ENCODE measurements at places on chromosomes 12 and 14.

DNA sequence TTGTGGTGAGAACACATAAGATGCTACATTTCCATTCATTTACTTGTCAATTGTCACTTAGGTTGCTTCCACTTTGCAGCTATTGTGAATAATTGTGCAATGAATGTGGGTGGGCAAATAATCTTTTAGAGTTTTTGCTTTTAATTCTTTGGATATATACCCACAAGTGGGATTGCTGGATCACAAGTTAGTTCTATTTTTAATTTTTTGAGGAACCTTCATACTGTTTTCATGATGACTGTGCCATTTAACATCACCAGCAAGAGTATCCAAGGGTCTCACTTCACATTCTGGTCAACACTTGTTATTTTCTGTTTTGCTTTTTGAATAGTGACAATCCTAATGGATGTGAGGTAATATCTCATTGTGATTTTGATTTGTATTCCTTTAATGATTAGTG lies 10.5 kb downstream of the CLEC6A start:
- no peak for DNase-seq

- peak; percentile 12 for DNase-seq
Measured at GRCh38 chr12:46516933-46517578, 144.5 kb upstream of the SLC38A2 start.

GRCh38 chr14:94571950-94572349 lies 9.3 kb upstream of the SERPINA5 start:
- no peak for DNase-seq

- no peak for DNase-seq
Measured at GRCh38 chr12:80121661-80122060, 22.3 kb downstream of the OTOGL start.

- DNase-seq, result no peak
Measured at GRCh38 chr12:129693731-129694130, 210.1 kb downstream of the TMEM132D start.

DNA sequence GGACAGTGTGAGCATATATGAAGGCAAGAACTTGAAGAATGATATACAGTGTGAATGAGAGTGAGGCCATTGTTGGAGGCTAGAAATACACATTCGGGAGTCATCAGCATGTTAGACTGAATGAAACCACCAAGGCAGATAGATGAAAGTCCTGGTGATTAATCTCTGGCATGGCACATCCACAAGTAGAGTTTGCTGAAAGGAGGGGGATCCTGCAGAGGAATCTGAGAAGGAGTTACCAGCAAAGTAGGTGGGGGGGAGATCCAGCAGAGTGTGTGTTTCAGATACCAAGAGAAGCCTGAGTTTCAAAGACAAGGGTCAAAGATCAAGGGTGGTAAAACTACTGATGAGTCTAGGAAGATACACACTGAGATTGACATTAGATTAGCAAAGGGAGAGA lies 426.7 kb upstream of the DCN start:
- DNase-seq, result no peak

- DNase-seq, result no peak
Measured at GRCh38 chr12:64916411-64917261, 92.2 kb downstream of the TBC1D30 start.

DNA sequence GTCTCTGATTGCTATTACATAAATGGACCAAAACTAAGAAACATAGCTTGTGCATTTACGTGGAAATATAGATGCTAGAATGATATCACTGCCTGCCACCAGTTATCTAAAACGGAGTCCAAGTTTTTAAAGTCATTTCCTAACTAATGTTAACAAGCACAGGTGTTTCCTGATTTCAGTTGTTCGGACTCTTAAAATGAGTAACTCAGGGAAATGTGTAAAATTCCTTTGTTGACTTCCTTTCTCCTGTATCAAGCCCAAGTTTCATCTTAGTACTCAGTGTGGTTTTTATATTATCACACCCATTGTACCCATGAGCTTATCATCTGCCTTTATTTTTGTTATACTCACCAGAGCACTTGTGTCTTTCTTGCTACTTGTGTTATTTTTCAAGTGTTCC lies 13.2 kb upstream of the PRKCH start:
- peak; percentile 87 for DNase-seq

DNA sequence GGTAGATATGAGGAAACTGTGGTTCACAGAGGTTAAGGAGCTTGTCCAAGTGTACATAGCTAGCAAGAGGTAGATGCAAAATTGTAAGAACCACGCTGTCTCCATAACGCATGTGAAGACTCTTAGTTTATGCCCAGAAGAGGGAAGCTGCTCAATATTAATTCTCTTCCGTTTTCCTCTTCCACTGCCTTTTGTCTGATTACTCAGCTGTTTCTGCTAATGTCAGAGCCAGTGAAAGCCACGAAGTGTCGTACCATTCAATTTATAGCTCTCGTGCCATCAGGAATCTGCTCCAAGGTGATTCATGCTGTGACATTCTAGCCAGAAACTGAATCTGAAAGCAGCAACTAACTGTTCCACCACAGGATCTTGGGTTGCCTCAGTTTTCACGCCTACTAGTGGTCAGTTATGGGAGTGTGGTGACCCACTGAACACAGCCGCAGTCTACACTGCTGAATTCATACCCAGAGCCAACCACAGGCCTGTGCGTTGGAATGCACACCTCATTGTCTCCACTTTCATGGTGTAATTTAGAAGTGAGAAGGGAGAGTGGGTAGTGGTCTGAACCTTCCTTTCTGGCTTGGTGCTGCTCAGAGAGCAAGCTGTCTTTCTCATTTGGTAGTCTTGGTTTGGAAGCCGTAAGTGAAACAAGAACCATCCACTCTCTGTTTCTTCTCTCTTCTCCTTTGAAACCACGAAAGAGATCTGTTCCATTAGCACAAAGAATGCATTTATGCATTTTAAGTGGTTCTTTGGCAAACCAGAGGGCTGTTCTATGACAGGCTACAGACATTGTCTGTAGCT lies 74.2 kb upstream of the NAP1L1 start:
- peak; percentile 45 for DNase-seq

DNA sequence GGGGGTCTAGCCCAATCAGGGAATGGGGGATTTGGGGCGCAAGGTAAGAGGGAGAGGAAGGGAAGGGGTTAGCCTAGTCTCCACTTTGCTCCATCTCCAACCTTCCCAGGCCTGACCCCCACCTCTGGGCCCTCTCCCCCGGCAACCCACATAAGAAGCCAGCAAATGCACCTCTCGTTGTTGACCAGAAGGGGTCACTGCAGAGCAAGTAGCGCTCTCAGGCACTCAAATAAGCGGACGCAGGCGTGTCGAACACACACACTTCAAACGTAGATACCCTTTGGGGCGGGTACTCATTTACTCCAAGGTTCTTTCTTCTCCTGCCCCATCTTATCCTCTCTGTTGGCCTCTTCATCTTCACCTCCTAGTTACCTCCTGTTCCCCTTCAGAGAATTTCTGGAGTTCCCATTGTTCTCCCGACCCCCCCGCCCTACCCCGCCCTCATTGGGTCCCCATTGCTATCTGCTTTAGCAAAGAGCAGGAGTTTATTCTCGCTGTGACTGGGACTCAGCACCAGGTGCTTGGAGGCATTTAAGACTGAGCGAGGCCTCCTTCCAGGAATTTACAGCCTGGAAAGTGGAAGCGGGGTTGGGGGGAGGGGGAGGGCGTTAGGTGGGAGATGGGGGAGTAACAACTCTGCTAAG lies 1.5 kb upstream of the SRRM4 start:
- peak; percentile 84 for DNase-seq

DNA sequence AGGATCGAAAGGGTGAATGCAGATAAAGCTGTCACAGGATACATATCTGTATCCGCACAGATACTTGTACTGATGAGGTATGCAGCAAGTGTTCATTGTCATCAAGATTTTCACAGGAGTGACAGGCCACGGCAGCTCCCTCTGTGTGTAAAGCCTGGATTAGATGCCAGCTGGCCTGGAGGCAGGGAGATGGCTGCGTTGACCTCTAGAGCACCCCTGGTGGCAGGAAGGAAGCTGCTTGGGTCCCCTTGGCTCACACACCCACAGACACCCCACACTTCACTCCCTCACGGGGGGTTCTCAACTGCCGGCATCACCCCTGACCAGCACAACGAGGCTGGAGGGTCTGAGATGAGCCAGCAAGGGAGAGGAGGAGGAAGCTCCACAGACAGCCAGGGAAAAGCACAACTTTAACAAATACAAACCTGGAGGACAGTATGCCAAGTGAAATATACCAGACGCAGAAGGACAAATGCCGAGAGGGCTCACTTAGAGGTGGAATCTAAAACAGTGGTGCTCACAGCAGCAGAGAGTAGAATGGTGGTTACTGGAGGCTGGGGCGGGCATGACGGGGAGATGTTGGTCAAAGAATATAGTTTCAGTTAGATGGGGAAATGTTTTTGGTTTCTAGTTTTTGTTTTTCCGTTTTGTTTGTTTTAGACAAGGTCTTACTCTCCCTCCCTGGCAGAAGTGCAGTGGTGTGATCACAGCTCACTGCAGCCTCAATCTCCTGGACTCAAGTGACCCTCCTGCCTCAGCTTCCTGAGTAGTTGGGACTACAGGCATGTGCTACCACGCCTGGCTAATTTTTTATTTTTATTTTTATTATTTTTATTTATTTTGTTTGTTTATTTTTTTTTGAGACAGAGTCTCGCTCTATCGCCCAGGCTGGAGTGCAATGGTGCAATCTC lies 45.7 kb downstream of the TEAD4 start:
- DNase-seq, result no peak

- DNase-seq, result no peak
Measured at GRCh38 chr12:26239122-26239851, 43.9 kb downstream of the SSPN start.

GRCh38 chr14:66790101-66790500 lies 282.2 kb downstream of the GPHN start:
- DNase-seq, result no peak

- DNase-seq, result no peak
Measured at GRCh38 chr12:18296909-18297280, 35.6 kb downstream of the PIK3C2G start.

GRCh38 chr14:92516966-92517506 lies 3.5 kb downstream of the RIN3 start:
- DNase-seq, result no peak

DNA sequence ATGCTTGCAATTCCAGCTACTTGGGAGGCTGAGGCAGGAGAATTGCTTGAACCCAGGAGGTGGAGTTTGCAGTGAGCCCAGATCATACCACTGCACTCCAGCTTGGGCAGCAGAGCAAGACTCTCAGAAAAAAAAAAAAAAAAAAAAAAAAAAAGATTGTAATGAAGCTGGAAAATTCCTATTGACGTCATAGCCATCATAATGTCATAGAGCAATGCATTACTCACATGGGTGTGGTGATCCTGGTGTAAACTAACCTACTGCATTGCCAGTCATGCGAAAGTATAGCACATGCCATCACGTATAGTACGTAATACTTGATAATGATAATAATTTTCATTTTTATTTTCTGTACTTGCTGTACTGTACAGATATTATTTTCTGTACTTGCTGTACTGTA lies 42.7 kb upstream of the NID2 start:
- DNase-seq, result no peak

DNA sequence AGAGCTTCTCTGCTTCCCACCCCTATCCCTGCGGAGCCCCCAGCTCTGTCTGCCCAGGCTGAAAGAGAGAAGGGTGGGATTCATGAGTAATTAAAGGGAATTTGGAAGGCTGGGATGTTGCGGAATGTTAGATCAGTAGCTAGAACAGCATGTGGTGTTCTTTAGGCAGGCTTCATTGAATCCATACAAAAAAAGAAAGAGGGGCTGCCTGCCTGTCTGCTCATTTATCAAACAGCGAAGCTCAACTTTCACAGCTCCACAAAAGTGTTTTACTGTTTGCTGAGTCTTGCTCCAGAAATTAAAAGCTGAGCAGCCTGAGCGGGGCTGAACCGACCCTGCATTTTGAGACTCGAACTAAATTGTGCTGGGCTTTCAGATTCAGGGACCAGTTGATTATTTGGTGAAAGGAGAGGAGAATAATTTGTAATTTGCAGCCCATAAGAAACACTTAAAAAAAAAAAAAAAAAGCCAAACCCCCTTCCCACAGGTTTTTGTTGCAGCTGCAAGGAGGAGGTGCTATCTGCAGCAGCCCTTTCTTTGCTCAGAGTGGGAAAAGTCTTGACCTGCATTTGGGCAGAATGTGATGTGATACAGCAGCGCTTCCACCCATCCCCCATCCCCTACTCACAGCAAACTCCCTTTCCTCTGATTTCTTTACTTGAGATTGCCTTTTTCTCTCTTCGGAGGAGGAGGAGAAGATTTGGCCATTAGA lies 89.7 kb downstream of the RFX4 start:
- DNase-seq, result no peak

GRCh38 chr12:78759367-78759766 lies 105.2 kb upstream of the SYT1 start:
- no peak for DNase-seq

GRCh38 chr14:27528328-27528727 lies 930.5 kb upstream of the NOVA1 start:
- DNase-seq, result no peak

DNA sequence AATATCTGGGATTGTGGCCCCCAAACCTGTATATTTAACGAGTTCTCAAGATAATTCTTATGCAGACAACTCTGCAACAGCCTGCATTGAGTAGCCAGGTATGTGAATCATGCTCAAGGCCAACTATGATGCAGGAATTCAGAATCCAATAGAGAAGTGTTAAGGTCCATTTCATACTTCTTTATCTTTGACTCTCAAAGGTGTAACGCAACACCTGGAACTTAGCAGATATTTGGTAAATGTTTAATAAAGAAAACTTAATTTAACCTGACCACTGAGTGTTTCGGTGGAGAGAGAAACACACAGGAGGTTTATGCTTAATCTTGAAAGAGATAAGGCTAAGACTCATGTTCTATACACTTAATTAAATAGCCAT lies 156.5 kb upstream of the PLEKHG7 start:
- no peak for DNase-seq
